ENCODE measurements at places on chromosomes 11 and 22. TPM values are rescaled to one million over a fixed set of nuclear protein-coding genes. Genes with fewer than 3 reads are reported as not detected.

Gene RASSF10
- total RNA-seq, result 3.4 TPM

Gene GLYATL1
- total RNA-seq, result not detected

Gene OR52R1
- not detected for total RNA-seq

Gene RASD2
- total RNA-seq, result 1.1 TPM

Gene MAJIN
- not detected for total RNA-seq

Gene LMF2
- 52.6 TPM for total RNA-seq

Gene SYT9
- total RNA-seq, result 0.31 TPM

Gene AGBL2
- 1.7 TPM for total RNA-seq

All from A549 treated with ZK216348 at 1 μM for 4 hours (cell line).